ENCODE measurements at places on chromosomes 11 and 22.

GRCh38 chr11:34238533-34238932, 119.3 kb downstream of the ABTB2 start:
- no peak for DNase-seq

- DNase-seq = no peak
Observed at GRCh38 chr11:116931206-116931953, 94.0 kb upstream of the APOA1 start.

- DNase-seq = no peak
Observed at GRCh38 chr11:43359422-43359818, 700 bp downstream of the TTC17 start.

DNA sequence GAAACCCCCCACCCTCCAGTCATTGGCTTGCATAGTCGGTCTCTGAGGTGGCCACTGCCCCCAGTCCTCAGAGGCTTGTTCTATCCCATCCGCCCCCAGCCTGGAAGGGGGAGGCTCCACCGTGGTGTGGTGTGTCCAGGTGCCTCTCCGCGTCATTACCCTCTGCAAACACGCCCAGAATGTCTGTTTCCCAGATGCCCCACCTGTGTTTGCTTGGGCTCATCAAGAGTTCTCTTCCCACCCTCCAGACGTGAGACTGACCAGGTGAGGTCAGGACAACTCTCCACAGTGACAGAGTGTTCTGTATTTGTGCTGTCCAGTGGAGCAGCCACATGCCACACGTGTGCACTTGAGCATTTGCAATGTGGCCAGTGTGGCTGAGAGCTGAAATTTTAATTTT, 24.9 kb downstream of the LRRC10B start:
- DNase-seq = no peak

GRCh38 chr11:64809781-64810241, 540 bp downstream of the MEN1 start:
- DNase-seq = no peak

- DNase-seq = peak; percentile 93
Observed at GRCh38 chr11:73308961-73309919, 1.2 kb downstream of the ARHGEF17 start.

DNA sequence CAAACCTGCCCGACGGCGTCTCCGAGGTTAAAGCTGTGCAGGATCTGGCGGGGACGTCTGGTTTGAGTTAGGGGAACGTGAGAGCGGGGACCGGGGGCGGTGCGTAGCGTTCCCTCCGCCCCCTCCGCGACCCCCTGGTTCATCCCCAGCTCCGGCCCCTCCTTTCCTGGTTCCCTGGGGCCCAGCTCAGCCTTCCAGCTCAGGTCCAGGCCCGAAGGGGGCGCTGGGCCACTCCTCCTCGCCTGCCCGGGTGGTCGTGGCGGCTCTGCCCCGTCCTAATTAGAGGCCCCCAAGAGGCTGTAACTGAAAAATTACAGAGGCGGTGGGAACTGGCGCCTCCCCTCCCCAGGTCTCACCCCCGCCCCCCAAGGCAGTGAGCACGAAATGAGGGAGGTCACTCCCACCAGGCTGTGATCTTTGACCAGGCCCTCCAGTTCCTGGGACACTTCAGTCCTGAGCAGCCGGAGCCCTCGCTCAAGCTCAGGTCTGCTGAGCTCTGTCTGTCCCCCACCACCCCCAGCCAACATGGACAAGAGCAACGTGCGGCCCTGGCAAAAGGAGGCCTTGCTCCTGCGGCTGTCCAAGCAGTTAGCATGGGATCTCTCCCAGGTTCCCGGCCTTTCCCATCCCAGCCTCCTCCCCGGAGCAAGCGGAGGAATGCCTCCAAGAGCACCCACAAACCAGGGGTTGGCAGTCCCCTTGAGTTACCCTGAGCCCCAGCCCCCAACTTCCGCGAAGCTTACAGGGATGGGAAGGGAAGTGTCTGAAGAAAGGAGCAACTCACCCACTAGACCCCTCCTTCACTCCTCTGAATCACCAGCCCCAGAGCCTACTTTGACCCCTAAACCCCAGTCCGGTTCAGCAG, 3.3 kb downstream of the CD248 start:
- no peak for DNase-seq

- DNase-seq = no peak
Observed at GRCh38 chr11:56176318-56176717, at the start of gene OR5J2. TSS of gene OR5J2 (plus strand) at chr11:56176618. CDS start at chr11:56176618, 0 bp downstream.

GRCh38 chr11:6006395-6006794, 351 bp downstream of the OR56A4 start:
- DNase-seq = no peak

DNA sequence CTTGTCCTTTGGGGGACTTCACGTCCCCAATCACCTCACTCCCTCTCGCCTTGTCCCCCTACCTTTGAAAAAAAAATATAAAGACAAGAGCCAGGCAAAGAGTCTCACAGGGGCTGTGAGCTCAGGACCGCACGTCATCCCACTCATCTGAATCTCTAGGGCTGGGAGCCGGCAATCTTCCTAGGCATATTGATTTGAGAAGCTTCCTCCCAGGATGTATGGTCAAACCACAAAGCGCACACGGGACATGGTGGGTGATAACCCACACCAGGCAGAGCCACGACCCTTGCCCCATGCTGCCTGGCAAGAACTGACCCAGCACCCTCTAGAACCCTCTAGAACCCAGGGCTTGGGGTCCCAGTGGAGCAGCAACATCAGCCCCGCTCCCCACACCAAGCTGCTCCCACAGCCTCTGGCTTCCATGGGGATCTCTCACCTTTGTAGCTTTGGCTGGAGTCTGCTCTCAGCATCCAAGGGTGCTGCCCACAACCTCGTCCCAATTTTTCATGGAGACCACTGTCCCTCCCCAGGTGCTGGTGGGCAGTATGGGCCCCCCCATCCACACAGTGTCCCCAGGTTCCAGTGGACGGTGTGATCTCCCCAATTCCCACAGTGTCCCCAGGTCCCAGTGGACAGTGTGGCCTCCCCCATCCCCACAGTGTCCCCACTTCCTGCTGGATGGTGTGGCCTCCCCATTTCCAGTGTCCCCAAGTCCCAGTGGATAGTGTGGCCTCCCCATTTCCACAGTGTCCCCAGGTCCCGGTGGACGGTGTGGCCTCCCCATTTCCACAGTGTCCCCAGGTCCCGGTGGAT, 85.2 kb upstream of the FGF3 start:
- no peak for DNase-seq

DNA sequence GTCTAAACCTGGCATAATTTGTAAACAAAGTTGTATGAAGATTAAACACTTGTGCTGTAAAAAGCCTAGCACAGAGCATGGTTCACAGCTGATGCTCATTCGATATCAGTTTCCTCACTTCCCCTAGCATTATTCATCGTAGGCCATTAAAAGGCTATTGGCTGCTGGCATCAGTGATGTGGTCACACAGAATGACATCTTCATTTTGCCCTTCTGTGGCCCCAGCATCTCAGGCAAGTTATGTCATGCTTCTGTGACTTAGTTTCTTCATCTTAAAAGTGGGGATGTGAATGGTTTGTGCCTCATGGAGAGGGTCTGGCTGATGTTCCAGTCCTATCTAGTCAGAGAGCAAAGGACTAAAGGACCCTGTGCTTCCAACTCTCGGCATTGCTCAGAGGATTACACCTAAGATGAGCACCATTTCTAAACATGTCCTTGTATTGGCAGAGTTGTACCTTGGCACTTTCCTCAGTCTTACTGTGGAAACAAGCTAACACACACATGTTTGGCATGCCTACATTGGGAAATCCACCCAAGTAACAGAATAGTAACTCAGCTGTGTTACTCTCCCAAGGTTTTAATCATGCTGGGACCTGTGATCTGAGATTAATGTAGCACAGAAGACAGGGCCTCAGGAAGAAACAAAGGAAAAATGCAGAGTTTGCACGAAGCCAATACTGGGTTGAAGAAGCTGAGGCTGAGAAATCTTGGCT, 83.5 kb upstream of the OR9Q1 start:
- DNase-seq = no peak

DNA sequence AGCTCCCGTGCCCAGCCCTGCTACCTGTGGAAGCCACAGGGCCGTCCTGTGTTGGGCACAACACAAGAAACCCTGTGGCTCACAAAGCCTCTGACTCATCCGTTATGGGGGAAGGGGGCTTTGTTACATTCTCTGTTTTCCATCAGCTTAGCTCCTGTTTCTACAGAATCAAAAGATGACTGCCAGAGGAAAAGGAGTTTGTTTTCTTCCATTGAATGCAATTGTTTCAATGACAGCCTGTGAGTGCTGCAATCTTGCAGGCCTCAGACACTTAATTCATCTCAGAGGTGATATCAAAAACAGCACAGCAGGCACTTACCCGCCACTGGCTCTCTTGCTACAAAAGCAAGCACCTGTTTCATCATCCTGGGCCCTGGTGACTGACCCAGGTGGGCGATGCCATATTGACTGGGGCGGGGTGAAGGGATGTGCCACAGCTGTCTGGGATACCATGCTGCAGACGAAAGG, 194.3 kb downstream of the OPCML start:
- no peak for DNase-seq

GRCh38 chr11:69382131-69383128, 88.5 kb downstream of the MYEOV start:
- no peak for DNase-seq

DNA sequence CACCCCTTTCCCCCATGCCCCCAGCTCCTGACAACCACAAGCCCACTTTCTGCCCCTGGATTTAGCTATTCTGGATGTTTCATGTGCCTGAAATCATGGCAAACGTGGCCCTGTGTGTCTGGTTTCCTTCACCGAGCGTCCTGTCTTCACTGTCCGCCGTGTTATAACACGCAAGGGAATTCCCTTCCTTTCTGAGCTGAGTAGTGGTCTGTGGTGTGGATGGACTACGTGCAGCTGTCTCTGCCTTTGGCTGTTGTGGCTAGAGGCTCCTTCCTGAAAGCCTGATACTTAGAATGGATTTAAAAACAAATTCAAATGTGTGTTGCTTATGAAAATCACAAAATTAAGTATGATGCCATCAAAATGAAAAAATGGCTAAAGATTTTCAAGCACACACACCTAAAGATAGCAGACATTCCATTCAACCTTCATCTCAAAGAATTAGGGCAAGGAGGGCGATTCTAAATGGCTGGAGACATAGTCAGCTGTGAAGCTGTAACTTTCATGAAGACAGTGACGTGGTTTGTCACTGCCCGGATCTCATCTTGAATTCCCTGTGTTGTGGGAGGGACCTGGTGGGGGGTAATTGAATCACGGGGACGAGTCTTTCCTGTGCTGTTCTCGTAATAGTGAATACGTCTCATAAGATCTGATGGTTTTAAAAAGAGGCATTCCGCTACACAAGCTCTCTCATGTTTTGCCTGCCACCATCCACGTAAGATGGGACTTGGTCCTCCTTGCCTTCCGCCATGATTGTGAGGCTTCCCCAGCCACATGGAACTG, 30.5 kb downstream of the KCNQ1 start:
- no peak for DNase-seq

DNA sequence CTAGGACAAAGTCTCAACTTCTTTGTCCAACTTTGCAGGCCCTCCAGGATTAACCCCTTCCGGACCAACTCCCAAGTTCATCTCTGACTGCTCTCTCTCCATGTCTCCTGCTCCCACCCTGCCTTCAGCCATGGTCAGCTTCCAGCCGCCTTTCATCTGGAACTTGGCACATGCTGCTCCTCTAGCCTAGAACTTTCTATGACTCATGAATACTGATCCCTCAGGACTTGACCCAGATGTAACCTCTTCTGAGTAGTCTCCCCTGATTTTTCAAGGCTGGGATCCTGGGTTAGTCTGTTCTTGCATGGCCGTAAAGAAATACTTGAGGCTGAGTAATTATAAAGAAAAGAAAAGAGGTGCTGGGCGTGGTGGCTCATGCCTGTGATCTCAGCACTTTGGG, 5.2 kb upstream of the SLC15A3 start:
- no peak for DNase-seq

DNA sequence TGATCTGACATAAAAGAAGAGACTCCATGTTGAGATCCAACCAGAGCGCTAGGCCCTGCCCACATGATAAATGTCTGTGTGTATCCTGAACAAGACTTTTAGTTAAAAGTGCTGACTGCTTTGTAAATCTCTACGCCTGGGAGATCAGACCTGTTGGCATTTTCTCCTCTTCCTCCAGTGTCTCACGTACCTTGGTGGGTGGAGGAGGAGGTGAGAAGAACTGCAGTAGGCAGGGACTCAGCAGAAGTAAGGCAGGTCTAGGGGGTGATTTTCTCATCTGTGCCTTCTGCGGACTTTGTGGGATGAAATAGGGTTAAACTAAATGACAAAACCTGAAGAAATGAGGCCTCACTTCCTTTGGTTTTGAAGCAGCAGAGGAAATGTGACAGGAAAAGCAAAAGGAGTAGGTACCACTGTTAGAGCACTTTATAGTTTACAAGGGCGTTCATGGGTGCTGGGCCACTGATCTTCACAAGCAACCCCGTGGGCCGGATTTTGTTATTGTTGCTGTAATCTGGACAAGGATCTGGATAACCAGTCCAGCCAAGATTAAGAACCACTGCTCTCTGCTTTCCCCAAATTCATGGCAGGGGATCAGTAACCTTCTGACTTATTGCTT, 36.7 kb upstream of the PLET1 start:
- DNase-seq = no peak

DNA sequence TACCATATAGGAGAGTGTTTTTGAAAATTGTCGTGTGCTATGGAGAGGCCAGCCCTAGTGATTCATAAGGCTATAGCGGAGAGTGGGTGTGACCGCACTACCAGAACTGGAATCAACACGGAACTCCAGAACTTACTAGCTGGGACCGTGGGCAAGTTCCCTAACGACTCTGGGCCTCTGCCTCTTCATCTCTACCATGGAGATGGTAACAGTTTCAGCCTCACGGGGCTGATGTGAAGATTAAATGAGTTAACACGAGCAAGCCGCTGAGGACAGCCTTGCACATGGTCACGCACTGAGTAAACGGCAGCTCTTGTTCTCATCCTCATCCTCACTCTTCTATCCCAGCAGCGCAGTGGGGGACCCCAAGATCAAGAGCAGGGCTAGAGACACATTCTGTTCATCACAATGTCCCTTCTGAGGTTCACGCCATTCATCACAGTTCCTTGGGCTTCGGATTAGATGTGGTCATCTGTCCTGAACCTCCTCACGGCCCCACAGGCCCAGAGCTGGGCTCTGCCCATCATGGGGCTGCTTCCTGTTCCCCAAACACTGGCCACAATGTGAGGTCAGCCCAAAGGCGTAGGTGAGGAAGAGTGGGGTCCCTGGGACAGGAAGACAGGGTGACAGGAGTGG, 47.2 kb upstream of the CD5 start:
- DNase-seq = no peak

GRCh38 chr11:121334973-121335710, 42.6 kb downstream of the SC5D start:
- DNase-seq = no peak

GRCh38 chr11:128603752-128604414, 16.5 kb upstream of the ETS1 start:
- DNase-seq = no peak

GRCh38 chr11:35158701-35159510, 19.9 kb downstream of the CD44 start:
- no peak for DNase-seq

GRCh38 chr11:76162336-76163288, 43.7 kb downstream of the WNT11 start:
- DNase-seq = no peak

DNA sequence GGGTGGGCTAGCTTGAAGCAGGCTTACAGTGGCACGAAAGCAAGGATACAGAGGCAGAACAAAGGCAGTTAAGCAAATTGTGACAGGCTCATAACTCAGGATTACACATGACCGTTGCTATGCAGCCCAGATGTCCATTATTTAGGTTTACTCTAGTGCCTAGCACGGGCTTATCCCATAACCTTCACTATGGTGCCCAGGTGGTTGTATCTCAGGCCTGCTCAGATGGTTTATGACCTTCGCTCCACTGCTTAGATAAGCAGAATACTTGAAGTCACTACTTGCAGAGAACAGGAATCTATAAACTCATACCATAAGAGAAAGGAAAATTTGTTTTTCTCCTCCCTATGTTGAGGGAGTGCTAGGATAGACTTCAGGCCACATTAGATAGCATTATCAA, 9.0 kb downstream of the OR6M1 start:
- DNase-seq = no peak

Measured in H54 (cell line).